ENCODE measurements at places on chromosomes 13 and 19.

DNA sequence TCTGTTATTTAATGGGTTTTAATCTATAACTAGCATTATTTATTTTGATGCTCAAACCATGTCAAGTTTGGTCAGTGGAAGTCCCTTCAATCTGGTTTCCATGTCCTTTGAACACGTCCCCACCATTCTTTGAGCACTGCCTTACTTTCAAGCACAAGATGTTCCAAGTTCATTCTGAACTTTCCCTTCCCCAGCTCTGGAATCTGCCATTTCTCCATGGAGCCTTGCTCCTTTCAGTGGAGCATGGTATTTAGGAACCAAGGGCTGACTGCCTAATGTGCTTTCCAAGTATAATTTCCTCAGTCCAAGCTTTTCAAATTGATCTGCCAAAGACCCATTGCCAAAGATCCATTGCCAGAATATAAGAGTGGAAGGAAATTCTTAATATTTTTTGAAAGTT, 1.1 kb upstream of the ZNF546 start:
- no peak for DNase-seq

DNA sequence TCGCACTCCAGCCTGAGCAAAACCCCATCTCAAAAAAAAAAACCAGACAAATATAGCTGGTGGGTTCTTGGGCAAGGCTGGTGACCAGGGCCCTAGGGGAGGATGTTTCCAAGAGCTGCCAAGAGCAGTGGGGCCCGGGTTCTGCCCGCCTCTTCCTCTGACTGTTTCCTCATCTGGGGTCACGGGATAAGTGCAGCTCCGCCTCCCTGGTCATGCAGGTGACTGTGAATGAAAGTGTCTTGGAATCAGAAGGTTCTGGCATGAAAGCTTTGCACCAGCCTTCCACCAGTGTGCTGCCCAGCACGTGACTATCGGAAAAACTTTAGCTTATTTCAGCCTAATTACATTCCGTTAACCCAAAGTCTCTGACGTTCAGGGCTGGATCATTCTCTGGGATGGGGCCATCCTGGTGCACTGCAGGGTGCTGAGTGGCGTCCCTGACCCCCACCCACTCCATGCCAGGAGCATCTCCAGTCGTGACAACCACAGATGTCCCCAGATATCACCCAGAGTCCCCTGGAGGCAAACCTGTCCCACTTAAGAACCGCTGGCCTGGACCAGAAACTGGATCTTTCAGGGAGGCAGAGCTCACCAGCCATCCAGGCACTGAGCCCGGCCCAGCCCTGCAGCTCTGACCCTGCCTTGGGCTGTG, 85.6 kb downstream of the GNG7 start:
- DNase-seq, result peak; percentile 49

DNA sequence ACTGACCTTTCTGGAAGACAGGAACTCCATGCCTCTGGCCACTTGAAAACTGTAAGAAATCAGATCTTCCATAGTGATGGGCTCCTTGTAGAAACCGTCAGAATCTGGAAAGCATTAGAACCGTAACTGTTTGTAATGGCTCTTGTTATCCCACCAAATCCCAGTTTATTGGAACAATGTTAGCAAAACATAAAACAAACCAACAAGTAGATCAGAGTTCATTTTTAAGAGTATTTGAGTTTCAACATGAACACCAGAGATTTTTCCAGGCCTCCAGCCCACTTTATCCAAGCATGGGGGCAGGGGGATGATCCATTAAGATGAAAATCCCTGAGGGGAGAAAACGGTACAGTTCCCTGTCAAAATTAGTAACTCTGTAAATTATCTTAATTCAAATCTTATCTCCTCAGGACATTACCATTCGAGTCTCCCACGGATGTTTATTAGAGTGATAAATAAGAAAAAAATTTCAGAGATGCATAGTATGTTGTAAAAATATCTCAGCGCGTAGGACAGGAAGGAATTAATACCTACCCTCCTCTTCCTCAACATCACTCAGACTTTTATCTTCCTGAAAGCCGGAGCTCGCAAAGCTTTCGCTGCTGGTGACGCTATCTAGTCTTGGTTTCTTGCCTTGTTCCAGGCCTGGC, 172.5 kb downstream of the FLT1 start:
- no peak for DNase-seq

DNA sequence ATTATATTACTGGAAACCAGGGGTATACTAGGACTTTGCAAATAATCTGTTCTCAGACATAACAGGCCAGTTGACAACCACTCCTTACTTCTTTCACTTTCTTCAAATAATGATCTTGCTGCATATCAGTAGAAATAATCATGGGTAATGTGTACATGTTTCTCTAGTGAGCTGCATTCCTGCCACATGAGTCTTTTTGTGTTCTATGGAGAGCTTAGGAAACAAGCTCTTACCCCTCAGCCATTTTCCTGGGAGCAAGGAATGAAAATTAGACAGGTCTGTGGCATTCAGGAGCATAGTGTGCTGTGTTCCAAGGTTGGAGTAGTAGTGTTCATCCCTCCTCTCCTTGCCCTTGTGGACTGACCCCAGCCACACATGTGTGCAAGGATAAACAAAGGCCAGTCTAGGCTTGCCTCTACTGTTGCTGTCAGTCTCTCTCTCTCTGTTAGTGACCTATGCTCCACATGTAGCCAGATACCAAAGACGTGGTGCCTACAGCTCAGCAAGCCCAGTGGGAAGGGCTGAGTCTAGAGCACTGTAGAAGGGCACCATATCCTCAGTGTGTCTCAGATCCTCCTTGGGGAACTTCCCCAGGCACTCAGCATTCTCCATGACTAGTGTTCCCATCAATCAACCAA, 11.5 kb upstream of the OXGR1 start:
- no peak for DNase-seq

DNA sequence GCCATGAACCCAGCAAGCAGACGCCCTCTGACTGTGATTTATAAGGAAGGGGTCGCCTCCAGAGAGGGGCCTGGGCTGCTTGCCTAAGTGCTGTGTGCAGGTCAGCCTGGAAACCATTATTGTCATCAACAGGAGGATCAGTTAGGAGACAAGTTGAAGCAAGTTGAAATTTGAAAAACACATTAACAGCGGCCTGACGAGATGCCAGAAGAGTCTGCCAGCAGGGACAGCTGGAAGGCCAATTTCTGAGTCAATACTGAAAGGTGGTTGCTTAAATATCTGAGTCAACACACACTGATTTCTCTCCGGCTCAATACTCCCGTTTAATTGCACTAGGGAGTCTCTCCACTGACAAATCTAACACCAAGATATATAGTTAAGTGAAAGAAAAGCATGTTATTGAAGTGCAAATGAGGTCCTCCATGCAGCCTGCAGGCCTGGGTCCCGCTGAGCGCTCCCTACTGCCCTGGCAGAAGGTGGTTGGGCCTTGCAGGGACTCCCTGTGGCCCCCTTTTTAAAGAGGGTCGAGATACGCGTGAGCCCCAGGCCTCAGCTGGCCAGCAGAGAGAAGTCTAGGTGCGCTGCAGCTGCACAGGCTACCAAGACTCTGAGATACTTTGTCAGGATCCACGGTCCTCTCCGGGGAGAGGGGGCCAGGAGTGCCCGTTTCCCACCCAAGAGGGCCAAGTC, 91.1 kb downstream of the RNASEH2B start:
- DNase-seq, result no peak

DNA sequence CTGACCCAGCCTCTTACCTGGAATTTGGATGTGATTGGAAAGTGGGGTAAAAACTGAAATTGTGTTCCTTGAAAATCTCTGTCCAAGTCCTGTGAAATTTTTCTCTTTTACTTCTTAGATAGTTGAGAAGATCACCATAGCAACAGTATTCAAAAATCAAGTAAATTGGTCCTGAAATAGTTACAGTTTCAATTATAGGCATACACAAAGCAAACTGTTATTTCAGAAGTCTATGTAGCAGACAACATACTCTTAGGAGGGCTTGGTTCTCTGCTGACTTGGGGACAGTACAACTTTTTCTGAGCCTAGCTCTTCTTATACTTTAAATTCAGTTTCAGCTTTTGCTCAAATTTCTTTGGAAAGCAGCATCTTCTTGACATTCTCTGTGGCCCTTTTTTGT, 38.6 kb upstream of the URAD start:
- no peak for DNase-seq

GRCh38 chr13:58619396-58620113, 988.0 kb downstream of the PCDH17 start:
- DNase-seq, result no peak

DNA sequence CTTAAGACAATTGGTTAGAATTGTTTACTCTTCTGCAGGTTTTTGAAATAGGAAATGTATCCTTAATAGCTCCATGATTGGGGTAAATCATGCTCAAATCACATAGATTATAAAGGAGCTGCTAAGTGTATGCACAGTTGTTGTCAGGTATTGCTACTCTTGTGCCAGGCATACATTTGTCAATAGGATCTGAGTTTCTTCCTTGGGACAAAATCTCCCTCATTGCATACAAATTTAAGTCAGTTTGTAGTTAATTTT, 109.3 kb upstream of the MLNR start:
- no peak for DNase-seq

DNA sequence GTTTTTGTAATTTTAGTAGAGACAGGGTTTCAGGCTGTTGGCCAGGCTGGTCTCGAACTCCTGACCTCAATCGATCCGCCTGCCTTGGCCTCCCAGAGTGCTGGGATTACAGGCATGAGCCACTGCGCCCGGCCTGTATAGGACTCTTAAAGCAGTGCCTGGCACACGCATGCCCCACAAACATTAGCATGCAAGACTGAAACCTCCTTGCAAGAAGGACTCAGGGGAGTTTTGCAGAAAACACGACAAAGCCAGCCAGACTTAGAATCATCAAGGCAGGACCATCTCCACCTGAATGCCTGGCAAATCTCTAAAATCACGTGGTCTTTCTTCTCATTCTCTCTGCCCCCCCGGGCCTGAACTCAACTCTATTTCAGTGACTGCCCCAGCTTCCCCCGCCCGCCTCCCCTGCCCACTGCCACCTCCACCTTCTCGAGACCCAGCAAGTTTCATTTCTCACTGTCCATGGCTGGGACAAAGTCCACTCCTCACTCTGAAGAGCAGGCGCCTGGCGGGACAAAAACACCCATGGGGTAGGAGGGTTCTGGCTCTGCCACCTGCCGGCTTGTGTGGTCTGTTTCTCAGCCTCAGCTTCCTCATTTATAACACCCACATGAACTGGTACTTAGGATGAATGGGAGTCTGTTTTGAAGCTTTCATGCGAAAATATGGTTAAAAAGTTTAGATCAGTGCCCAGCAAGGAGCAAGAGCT, 2.4 kb downstream of the TICAM1 start:
- no peak for DNase-seq

DNA sequence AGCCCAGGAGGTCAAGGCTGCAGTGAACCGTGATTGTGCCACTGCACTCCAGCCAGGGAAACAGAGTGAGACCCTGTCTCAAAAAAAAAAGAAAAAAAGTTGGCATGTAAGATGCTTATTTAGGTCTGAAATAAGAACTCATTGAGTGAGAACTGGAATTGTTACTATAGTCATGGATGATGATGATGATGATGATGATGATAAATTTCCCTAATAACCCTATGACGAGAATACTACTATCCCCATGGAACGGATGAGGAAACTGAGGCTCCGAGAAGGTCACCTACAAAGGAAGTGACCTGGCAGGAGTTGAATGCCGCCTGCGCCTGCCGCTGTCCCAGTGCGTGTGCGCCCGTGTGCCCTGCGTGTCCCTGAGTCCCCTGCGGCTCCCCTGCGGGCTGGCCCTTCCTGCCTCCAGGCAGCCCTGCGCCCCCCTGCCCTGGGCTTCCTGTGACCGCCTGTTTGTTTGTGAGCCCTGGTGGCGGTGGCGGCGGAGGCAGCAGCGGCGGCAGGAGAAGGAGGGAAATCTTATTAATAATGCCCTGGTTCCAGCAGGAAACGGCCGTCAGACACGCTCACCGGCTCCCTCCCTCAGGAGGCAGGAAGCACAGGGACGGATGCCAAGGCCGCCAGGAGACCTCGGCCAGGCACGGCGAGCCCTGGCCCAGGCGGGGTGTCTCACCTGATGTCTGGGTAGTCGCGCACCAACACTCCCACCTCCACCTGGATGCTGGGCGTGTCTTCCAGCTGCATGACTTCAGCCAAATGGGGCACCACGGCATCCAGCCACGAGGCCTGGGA, 29.6 kb downstream of the EXOC3L2 start:
- DNase-seq, result no peak

All from activated CD4-positive, alpha-beta T cell treated with anti-CD3 and anti-CD28 coated beads, Interleukin-2, amount 50 U/mL, for 16 hours (primary cell).